ENCODE measurements at places on chromosomes 2 and 18.

GRCh38 chr2:145186303-145186702 is 666.4 kb upstream of the ZEB2 start:
- peak; percentile 22 for DNase-seq

DNA sequence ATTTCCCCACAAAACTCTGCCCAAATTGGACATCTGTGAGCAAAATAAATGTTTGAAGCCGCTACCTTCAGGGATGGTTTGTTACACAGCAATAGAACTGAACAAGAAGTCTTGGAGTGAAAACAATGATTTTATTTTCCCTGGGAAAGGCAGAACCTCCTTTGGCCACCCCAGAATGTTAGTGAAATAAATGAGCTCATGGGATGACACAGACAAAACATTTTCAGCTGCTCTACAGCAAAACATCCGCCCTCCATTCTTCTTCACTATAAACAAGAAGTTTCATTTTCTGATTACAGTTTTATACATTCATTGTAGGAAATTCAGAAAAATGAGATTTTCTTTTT is 4.3 kb upstream of the EFHD1 start:
- DNase-seq = no peak

DNA sequence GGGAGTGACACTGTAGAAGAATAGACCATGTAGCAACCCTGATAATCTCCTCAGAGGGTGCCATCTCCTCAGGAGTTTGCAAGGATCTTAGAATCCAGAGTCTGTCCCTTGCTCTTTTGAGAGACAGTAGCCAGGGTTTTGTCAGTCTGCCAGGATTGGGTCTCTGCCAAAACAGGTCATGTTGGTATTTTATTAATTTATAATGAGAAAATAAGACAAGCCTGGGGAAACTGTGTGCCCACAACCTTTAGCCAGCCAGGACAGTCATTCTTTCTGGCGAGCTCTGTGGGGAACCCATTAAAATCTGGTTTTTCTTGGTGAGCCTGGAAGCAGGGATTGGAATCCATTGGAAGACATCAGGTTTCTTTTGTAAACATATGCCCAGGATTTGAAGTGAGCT is 78.6 kb downstream of the PTPRM start:
- no peak for DNase-seq

- no peak for DNase-seq
Observed at GRCh38 chr2:149278161-149278871, 52.1 kb upstream of the LYPD6 start.

Data from heart left ventricle (tissue), 16 donors.